Activated naive CD8-positive, alpha-beta T cell treated with anti-CD3 and anti-CD28 coated beads for 36 hours (primary cell): ENCODE measurements at places on chromosomes 16 and 17. TPM values are rescaled to one million over a fixed set of nuclear protein-coding genes. Genes with fewer than 3 reads are reported as not detected.
A peak's percentile ranks its signal among the peaks of the same experiment; 100 is the strongest.

DNA sequence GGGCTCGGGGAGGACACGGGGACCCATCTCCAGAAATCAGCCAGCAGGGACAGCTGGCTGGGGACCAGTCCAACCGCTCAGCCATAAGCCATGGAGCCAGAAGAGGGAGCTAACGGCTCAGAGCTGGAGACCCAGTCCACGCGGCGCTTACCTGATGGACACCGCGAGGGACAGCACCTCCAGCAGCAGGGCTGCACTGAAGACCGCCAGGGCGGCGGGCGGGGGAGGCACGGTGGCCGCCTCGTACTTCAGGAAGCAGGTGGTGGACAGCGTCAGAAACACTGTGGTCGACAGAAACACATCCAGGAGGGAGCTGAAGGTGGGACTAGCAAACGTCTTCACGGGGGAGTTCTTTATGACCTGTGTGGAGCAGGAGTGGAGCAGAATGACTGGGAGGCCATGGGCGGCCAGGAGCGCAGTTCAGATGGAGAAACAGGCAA is 102.6 kb upstream of the CREBBP start:
- peak; percentile 52 for DNase-seq

DNA sequence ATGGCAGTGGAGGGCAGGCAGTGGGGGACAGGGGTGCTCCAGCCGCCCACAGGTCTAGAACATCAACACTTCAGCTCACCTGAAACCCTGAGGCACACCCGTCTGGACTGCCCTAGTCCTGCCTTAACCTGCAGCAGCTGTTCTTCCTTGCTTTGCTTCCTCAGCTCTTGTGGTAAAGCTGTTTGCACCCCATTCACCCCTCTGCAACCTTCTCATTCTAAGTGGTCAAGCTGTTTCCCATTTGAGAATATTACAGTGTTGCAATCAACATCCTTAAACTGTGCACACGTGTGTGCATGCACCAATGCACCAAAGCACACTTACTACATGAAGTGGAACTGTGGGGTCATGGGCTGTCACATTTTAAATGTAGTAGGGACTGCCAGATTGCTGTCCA is 32.4 kb downstream of the SCNN1B start:
- no peak for DNase-seq

CBFA2T3 gene
- 0.28 TPM for total RNA-seq

STH gene
- total RNA-seq, result not detected

LDHD gene
- total RNA-seq, result not detected

GRCh38 chr16:59148056-59148768 is 414.1 kb upstream of the GOT2 start:
- no peak for DNase-seq

- peak; percentile 18 for DNase-seq
Observed at GRCh38 chr17:68613739-68614298, 12.7 kb upstream of the FAM20A start.

GRCh38 chr17:57284984-57285646 is 28.8 kb downstream of the MSI2 start:
- peak; percentile 66 for DNase-seq

- DNase-seq, result no peak
Observed at GRCh38 chr17:60080545-60080944, 1.8 kb upstream of the HEATR6 start.

SLFN14 gene
- total RNA-seq, result 0.14 TPM

NME3 gene
- total RNA-seq, result 24.9 TPM

DNA sequence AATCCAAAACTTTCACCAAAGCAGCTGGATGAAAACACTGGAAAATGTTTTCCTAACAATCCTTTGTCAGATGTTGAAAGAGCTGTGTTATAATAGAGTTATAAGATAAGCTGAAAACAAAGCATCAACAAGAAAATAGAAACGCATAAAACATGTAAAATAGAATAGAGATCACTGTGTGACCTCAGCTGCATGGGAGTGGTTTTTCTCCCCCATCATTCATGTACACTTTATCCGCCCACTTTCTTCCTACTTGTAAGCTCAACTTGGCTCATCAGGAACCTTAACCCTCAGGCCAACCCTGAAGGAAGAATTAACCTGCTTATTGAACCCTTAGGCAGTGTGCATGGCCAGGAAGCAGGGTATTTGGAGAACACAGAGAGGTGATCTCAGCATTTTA is 238.5 kb upstream of the PMFBP1 start:
- no peak for DNase-seq

GRCh38 chr17:31266042-31266441 is 31.0 kb downstream of the OMG start:
- DNase-seq, result no peak

DNA sequence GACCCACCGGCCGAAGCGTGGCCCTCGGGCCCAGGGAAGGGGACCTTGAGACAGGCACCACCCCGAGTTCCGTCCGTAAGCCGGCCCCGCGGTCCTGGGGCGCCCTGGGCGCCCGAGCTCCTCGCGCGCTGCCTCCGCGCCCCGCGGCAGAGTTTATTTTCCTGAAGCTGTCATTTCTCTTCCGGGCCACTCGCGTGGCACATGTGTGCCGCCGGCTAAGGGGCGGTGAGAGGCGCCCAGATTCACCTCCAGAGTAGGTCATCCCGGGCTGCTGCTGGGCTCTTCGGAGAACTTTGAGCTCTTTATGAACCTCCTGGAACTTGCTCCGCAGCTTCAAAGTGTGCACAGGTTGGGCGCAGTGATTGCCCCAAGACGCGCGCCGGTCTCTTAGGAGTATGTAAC is 489 bp downstream of the ZC3H18 start:
- DNase-seq, result peak; percentile 52

- no peak for DNase-seq
Observed at GRCh38 chr16:20866145-20866772, 33.9 kb downstream of the DCUN1D3 start.

CFAP119 gene
- 6.4 TPM for total RNA-seq

- DNase-seq, result peak; percentile 22
Observed at GRCh38 chr16:46947900-46948547, 25.4 kb downstream of the DNAJA2 start.

CLEC18C gene
- total RNA-seq, result not detected

DNA sequence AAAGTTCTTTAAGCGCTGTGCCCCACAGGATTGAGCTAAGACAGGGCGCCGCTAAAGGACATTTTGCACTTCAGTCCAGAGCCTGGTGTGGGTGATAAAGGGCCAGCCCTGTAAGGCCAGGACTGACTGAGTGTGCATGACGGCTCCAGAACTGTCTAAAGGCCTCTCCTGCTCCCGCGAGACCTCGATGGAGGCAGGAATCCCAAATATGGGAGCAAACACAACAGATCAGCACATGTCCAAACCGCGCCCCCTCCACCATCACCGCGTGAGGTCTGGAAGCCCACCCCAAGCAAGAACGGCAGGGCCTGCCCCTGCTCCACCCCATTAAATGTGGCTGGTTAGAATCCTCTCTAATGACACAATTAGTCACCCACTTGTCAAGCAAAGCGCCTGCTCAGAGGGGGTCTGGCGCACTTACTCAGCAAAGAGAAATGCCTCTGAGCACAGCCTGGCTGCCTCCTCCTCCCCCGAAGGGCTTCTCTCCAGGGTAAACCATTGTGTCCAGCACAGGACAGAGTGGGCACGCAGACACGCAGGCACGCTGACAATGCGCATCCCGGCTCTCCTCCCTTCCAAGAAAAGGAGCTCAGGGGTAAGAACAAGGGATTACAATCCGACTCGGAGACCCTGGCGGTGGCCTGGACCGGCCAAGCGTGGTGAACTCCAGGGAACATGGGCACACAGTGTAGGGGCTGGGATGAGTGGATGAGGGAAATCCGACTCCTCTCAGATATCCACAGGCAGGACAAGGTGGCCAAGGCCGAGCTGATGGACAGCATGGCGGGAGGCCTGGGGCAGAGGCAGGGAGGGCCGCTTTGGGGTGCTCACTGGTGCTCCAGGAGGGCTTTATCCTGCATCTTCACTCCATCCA is 1.5 kb downstream of the MXRA7 start:
- no peak for DNase-seq

- no peak for DNase-seq
Observed at GRCh38 chr16:75252946-75253911, 1.8 kb upstream of the BCAR1 start.

GRCh38 chr17:49612726-49613125 is 37.1 kb downstream of the NXPH3 start:
- DNase-seq, result no peak

DNA sequence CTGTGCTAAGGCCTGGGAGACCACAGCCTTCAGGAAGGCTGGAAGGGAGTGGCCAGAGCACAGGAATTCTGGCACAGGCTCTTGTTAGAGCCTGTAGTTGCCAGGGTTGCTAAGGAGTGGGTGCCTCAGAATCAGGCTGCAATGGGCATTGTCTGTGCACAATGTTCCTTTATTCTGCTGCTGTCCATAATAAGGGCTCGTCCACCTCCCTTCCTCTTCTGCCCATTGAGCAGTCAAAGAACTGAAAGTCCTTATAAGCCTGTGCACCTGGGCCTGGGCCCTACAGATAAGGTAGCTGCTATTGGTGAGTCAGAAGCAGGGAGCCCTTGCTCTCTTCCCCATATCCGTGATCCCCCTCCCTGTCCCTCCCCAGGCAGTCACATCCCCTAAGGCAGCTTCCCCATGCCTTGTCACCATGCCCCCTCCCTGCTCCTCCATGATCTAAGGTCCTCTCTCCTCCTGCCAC is 5.4 kb upstream of the CNGB1 start:
- DNase-seq, result no peak

GRCh38 chr17:29176558-29177351 is 3.4 kb downstream of the MYO18A start:
- peak; percentile 60 for DNase-seq

CUEDC1 gene
- 0.14 TPM for total RNA-seq

DNA sequence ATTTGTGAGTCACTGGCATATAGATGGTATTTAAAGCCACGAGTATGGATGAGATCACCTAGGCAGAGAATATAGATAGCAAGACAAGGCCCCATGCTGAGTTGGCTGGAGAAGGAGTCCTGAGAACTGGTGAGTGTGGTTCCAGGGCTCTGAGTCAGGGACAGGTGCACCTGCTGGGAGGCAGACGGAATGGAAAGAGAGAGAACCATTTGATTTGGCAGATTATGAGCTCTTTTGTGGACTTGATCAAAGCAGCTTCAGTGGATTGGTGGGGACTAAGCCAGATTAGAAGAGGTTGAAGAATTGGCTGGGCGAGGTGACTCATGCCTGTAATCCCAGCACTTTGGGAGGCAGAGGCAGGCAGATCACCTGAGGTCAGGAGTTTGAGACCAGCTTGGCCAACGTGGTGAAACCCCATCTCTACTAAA is 4.3 kb upstream of the C16orf92 start:
- DNase-seq, result no peak

DNA sequence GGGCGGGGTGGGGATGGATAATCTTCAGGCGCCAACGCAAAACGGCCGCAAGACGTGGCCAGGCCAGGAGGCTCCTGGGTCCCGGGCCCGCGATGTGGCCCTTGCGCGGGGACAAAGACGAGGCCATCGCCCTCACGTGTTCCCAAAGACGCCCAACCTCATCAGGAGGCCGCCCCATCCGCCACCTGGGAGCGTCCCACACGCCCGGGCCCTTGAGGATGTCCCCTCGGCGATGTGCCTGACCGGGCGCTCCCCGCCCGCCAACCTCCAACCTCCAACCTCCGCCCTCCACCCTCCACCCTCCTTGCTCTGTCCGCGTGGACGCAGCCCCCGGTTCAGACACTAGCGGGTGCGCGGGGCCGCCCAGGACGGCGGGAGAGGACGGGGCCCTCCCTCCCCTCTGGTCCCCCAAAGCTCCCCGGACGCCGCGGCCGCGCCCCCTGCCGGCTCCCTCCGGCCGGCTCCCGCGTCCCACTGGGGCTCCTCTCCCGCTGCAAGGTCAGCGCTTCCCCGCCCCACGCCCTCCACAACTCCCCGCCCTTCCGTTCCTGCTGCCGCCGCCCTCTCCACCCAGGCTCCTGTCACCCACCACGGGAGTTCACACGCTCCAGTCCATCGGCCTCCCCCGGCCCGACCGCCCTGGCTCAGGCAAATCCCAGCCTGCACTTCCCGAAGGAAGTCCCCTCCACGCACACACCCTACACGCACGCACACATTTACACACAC is 250.8 kb upstream of the RPL38 start:
- DNase-seq, result peak; percentile 62
